ENCODE measurements at places on chromosomes 3 and 15.

DNA sequence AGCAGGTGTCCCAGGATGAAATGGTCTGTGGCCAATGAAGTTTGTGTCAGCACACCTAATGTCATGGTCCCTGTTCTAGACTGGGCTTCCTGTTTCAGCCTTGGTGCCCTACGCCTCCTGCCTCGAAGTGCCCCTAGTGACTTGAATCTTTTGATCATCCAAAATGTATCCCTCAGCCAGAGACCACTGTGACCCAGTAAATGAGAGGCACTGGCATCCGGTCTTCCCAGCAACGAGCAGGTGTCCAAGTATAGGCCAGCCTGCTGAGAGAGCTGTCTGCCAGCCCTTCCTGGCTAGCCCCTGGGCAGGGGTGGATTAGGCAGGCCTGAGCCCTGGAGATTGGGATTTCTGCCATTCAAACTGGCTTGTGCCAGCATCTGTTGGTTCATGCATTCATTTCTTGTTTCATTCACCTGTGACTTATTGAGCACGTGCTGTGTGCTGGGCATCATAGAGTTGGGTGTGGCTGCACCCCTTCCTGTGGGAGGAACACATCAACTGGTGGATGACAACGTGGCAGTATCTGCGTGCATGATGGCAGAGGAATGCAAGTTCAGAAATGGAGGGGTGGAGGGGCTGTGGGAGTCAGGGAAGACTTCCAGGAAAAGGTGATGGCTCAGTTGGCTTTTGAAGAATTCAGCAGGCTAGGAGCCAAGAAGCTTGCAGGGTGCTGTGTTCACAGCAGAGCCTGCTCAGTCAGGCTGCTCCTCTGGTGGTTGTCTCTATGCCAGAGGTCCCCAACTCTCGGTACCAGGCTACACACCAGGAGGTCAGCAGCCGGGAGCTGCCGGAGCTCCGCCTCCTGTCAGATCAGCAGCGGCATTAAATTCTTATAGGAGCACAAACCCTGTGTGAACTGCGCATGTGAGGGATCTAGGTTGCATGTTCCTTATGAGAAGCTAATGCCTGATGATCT, 21.6 kb downstream of the ESYT3 start:
- DNase-seq: no peak

DNA sequence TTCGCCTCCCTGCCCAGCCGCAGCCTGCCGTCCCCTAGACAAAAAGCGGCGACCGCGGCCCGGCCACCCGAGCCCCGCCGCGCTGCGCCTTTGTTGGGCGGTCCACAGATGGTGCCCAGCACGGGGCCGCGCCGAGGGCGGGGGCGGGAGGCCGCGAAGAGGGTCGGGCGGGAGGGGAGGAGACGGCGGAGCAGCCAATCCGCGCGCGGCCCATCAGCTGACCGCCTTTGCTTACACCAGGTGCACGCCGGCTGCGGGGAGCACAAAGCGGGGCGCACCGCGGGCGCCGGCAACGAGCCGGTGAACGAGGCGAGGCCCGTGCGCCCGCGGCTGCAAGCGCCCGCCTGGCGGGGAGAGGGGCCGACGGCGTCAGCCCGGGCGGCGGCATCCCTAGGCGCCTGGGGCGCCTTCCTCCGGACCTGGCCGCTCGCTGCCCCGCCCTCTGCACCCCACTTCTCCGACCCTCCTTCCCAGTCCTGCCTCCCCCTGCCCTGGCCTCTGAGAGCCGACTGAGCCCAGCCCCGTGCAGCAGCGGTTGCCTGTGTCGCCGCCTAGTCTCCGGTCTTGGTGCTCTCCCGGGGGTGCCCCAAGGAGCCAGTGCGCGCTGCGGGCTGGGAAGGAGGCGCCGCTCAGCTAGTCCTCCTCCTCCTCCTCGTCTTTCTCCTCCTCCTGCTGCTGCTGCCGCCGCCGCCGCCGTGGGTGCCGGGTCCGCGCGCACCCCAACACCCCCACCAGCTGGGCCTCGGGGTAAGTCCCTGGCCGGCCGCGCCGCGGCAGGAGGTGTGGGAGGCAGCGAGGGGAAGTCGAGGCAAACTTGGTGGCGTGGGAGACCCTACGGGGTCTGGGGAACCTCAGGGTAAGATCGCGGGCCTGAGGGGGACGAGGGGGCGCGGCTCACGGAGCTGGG, at the start of gene LRRN1:
LRRN1 (plus strand) TSS at position 259 of the 907 bp plus-strand sequence. CDS start 45,211 bp downstream, outside the sequence.
- no peak for DNase-seq

GRCh38 chr3:150235799-150236198, 172.3 kb upstream of the TSC22D2 start:
- DNase-seq: no peak

DNA sequence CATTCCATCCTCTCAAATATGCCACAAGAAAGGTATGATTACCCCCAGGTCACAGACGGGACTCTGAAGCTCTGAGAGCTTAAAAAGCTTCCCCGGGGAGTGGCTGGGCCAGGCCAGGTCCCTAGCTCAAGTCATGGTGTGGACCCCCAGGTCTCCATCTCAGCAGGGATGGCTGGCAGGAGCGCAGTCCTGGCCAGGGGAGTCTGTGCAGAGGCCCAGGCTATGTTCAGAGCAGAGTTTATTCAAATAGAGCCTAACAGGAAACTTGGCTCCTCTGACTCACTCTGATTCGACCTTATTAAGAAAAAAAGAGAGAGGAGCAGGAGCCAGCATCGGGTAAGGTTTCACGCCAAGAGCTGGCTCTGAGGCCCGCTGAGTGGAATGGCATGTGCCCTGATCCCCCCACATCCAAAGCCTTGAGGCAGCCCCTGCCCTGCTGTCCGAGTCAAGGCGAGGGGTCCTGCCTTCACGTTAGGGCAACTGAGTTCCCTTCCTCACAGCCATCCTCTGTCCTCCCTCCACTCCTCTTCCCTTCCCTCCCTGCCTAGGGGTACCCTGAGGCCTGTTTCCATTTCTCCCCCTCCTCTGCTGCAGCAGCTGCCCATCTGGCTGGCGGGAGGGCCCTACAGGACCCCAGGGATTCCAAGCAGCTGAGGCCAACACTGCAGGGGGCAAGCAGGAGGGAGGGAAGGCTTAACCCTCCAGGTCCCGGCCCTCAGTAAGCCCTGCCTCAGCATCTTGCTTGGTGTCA, 1.9 kb upstream of the LOXL1 start:
- no peak for DNase-seq

GRCh38 chr3:99366663-99367429, 271.5 kb upstream of the COL8A1 start:
- DNase-seq: no peak

GRCh38 chr3:127406309-127407025, 118.6 kb upstream of the PRR20G start:
- no peak for DNase-seq

GRCh38 chr15:56174649-56175048, 69.0 kb downstream of the RFX7 start:
- no peak for DNase-seq

DNA sequence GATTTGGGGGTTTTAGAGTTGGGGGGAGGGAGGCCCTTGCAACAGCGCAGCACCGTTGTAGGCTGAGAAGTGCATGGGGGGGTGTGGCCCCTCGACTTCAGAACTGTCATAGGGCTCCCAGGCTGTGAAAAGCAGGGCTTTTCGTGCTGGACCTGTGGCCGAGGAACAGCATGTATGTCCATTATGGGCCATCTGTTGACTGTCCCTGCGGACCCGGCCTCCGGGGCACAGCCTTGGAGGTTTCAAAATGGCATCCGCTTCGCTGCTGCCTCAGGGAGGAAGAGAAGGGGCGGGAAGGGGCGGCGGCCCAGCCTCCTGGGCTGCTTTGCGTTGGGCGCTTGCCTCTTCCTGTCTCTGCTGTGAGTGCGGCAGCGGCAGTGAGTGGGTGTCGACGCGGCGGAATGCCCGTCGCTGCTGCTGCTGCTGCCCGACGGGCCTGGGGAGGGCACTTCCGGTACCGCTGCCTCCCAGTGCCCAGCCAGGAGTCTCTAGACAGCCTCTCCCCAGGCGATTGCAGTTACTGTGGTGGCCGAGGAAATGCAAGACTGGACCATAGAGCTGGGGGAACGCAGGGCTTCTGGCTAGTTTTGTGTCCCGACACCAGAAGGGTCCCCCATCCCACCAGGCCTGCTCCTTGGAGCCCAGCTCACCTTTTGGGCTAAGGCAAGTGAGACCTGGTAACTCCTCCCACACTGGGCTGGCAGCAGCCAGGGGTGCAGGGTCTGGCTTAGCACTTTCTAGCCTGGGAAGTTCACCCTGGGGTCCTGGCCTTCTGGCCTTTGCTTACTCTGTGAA, 1.9 kb downstream of the GNAI2 start:
- DNase-seq: peak; percentile 78

- DNase-seq: no peak
Measured at GRCh38 chr15:93985925-93986324, 245.4 kb upstream of the MCTP2 start.

DNA sequence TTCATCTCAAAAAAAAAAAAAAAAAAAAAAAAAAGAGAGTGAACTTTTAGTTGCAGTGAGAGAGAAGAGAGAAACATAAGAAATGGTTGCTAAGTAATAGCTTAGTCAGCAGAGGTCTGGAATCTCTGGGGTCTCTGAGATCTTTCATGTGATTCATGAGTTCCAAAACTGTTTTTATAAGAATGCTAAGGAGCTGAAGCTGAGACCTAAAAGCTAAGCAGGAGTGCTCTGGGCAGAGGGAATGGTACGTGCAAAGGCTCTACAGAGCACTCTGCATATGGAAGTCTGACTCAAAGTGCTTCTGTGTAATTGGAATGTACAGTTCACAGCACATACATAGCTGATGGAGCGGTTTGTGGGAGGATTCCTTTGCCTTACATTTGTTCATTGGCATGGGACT, 66.3 kb upstream of the LRIG1 start:
- no peak for DNase-seq

DNA sequence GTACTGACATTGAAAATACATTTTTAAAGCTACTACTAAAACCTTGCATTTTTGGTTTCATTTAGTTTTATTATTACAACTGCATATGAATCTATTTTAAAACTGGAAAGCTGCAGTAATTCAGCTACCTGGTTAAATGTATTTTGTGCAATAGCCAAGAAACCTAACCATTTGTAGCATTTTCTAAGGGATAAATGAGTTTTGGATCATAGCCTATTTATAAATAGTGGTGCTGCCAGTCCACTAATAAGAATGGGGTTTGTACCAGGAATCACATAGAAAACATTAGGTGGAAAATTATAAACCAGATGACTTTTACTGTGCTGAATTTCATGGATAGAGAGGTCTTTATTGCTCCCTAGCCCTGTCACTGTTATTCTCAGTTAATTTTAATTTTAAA, 454.7 kb downstream of the DIPK2A start:
- no peak for DNase-seq

GRCh38 chr3:6531153-6531552, 329.8 kb upstream of the GRM7 start:
- DNase-seq: no peak

- DNase-seq: no peak
Measured at GRCh38 chr3:111610612-111611054, 15.5 kb upstream of the ZBED2 start.

DNA sequence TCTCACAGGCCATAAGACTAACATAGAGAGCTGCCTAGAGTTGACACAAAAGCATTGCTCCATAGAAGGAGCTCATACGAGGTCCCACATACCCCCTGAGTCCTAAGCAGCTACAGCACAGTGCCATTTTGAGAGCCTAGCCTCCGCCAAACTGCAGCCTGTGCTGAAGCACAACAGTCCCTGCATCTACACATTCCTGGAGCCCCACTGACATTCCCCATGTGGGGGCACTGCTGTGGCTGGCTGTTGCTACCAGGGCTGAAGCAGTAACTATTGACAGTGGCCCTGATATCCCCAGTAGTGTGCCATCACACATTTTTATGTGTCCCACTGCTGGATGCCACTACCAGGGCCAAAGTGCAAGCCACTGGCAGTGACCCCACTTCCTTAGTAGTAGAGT, 80.3 kb downstream of the CERS3 start:
- no peak for DNase-seq

All from stimulated activated CD8-positive, alpha-beta memory T cell treated with anti-CD3 and anti-CD28 coated beads, Interleukin-7, amount 100 ng/mL, for 4 hours (primary cell).